NCI-H1436 treated with DMSO at 0.1 percent for 48 hours (cell line): ENCODE measurements at places on chromosomes 4 and X.

DNA sequence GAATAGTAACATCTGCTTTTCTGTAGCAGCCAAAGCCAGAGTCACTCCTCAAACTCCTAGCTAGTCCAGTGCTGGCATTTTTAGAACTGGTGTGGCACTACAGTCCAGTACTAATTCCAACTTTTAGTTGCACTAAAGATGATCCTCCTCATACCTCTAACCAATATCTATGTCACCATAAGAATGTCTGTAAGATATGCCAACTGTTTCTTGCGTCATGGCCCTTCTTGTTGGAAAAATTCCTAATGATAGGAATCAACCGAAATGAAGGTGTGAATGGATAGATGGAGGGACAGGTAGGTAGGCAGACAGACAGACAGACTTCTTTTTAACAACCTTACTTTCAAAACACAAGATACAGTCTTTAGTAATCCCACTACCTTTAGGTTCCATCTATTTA is 74.6 kb upstream of the PRSS48 start:
- DNase-seq: no peak

- no peak for DNase-seq
Measured at GRCh38 chr4:6840062-6840976, 57.8 kb downstream of the KIAA0232 start.

- DNase-seq: no peak
Measured at GRCh38 chr4:128355305-128355704, 67.7 kb upstream of the PGRMC2 start.

GRCh38 chrX:152038804-152039203 is 64.3 kb upstream of the GABRE start:
- DNase-seq: no peak

GRCh38 chrX:148498067-148498466 is 2.4 kb upstream of the AFF2 start:
- DNase-seq: no peak

DNA sequence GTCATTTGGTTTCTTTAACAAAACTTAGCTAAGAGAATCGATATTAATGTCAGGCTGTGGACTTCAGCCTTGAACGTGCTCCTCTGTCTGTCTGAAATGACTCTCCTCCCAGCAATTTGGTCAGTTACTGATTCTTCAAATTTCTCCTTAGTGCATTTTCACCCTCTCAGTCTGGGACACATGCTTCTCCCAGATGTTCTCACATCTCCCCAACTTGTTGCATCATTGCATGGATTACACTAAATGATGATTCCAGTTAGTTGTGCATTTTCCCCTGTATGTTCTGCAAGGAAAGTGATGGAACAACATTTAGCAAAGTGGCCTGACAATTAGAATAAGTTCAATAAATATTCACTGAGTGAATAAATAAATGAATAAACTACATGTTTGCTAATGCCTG is 94.4 kb downstream of the NLGN4X start:
- DNase-seq: no peak

DNA sequence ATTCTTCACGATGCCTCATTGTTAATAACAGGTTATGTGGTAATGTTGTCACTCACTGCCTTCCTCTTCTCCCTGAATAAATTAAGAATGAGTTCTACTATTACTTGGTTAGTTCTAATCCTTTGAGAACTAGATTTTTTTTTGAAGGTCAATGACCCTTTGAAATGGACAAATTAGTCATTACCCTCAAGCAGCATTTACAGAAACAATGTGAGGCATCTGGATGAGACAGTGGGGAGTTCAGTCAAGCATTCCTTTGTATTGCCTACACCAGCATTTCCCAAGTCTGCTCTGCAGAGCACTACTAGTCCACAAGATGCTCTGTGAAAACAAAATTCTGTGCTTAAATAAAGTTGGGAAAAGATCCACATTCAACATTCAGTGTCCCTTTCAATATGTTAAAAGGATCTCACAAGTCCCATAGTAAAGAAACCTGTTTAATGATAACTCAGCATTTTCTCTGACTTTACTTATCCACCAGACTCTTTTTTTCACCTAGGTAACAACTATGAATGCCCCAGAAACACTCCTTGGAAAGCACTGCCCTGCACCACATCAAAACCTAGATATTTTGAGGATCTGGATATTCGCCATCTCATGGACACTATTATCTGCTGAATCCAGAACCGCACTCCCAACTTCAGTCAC is 60.6 kb downstream of the CHRDL1 start:
- no peak for DNase-seq

GRCh38 chr4:172245516-172245915 is 432.3 kb downstream of the GALNTL6 start:
- no peak for DNase-seq

- no peak for DNase-seq
Measured at GRCh38 chrX:70087857-70088630, 25.8 kb downstream of the OTUD6A start.

DNA sequence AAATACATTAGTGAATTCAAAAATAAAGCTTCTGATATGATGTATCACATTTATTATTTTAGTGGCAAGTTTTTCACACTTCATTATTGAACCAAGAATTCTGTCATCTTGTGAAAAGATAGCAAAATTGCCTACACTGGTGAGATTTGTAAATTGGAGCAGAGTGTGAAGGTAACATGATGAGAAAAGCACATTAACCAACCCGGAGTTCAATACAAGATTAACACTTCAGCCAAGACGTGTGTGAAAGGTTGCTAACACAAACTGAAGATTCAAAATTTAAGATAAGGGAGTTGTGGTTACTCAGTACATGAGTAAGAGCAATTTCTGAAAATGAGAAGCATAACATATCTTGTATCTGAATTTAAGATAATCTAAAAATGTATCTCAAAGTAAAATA is 346.7 kb downstream of the PDHA2 start:
- DNase-seq: no peak

GRCh38 chr4:122602277-122603142 is 18.4 kb downstream of the IL21 start:
- no peak for DNase-seq

DNA sequence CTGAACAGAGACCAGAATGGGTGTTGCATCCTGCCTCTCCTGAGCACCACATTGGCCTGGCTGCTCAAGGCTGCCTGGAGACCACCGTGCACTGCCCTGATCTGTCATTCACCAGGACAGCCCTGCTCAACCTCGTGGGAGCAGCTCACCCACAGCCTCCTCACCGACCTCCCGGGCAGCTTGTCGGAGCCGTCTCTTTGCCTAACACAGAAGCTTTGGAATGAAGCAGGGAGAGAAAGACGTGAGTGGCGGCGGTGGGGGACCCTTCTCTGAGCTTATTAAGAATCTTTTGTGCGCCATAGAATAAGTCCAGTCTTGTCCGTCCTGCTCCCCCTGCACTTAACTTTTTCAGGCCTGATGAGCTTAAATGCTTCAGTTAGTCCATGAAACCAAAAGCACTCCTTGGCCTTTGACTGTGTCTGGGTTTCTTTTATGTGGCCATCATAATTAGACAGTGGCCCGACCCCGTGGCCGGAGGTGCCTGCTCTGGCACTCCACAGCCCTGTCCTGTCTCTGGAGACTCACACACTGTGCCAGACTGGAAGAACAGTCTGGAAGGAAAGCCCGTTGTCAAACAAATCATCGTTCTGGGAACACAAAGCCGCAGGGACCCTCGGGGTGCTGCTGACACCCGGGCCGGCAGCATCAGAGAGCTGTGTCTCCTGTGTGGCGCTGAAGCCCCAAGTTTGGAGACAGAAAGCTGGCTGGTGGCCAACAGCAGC is 192.8 kb downstream of the BCOR start:
- no peak for DNase-seq

- DNase-seq: no peak
Measured at GRCh38 chrX:8913655-8914409, 112.6 kb upstream of the FAM9A start.

DNA sequence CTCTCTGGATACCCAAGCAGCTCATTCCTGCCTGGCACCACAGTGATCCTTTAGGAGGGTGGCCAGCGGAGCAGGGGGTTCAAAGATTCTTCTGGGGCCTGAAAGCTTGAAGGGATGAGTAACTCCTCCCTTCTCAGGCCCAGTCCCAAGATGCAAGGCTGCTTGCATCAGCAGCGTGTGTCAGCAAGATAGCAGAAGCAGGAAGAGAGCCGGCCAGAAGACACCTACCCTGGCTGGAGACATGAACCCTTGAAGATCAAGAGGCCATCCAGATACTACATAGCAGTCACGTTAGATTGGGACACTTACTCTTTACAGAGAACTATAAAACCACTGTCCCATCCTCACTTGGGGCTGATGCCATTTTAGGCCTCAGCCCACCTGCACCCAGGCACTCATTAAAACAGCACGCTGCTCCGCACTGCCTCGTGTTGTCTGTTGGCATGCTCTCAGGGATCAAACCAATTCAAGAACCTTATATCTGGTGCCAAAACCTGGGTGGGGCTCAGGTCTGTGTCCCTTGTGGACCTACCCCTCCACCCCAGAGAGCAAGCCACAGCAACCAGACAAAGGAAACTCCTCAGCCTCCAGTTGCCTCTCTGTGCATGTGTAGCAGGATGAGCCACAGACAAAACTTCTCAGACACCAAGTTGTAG is 6.5 kb downstream of the UGT2B17 start:
- DNase-seq: no peak

DNA sequence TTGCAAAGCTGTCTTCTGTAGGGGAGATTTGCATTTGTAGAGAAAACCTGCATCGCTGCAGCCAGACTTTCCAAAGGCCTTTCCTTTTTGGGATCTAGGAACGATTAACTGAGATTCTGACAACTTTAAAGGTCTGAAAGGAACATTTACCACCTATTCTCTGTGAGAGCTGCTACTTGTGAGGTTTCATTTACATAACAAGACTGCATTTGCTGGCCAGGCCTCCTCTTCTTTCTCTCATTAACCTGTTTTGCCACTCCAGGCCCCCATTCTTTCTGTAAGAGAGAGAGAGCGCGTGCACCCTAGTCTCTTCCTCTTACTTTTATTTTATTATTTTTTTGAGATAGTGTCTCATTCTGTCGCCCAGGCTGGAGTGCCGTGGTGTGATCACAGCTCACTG is 31.6 kb downstream of the TMEM31 start:
- no peak for DNase-seq

DNA sequence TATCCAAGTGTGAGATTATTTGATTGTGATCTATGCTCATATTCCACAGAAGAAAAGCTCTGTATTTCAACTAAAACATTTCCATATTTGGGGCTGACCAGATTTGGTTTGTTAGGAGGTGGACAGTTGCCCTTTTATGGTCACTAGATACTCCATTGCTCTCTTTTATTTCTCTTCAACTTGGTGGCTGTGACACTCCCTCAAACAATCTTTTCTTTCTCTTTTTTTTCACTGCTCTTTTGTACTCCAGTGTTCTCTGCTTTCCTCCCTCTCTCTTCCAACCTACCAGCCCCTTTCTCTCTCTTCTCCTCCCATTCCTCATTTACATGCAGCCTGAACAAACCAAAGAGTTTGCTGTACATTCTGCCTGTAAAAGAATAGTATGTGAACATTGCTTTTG is 48.8 kb downstream of the RBPJ start:
- DNase-seq: no peak

- no peak for DNase-seq
Measured at GRCh38 chrX:103254171-103254824, 657 bp downstream of the TCEAL8 start.

DNA sequence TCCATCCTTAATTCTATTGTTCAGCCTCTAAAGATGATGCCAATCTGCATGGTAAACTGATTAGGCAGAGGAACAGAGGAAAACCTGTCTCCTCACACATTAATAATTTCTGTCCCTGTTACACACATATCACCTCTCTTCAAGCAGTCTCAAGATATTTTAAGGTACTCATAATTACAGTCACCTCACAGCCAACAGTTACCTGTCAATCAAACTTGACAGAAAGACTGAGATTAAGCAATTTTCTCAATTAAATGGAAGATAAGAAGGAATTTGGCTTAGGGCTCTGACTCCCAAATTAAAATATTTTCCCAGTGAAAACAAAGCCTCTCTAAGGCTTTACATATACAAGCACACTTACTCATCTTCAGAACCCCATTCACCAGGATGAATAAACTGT is 85.2 kb downstream of the MAPK10 start:
- DNase-seq: no peak

GRCh38 chrX:145936769-145937168 is 119.1 kb downstream of the SLITRK2 start:
- no peak for DNase-seq

- no peak for DNase-seq
Measured at GRCh38 chrX:43218198-43218597, 437.9 kb upstream of the MAOA start.

- DNase-seq: no peak
Measured at GRCh38 chr4:158201876-158202275, 8.4 kb upstream of the TMEM144 start.

DNA sequence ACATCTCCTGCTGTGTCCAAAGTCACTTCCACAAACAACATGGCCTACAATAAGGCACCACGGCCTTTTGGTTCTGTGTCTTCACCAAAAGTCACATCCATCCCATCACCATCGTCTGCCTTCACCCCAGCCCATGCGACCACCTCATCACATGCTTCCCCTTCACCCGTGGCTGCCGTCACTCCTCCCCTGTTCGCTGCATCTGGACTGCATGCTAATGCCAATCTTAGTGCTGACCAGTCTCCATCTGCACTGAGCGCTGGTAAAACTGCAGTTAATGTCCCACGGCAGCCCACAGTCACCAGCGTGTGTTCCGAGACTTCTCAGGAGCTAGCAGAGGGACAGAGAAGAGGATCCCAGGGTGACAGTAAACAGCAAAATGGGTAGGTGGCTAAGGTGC is 123.9 kb downstream of the PDLIM5 start:
- DNase-seq: no peak

DNA sequence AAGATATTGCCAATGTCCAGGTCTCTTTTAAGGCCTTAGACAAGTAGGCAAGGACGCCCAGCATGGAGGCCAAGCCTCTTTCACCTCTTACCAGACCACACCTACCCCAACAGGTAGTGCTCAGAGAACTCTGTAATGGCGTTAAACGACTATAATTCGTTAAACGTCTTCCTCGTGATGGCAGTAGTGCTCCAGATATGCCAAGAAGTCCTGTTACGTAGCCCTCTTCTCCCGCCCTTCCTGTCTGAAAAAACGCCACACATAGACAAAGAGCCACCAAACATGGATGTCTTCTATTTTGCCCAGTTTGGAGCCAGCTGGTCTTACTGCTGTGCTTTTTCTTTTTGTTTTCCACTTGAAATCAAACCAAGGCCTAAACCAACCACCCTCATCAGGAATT is 190.7 kb downstream of the OR13H1 start:
- DNase-seq: no peak

GRCh38 chr4:100809506-100809905 is 291.7 kb upstream of the EMCN start:
- DNase-seq: no peak

- DNase-seq: peak; percentile 11
Measured at GRCh38 chr4:79050541-79050880, 111.3 kb upstream of the PAQR3 start.

GRCh38 chr4:165699055-165699454 is 174.0 kb upstream of the TLL1 start:
- no peak for DNase-seq

DNA sequence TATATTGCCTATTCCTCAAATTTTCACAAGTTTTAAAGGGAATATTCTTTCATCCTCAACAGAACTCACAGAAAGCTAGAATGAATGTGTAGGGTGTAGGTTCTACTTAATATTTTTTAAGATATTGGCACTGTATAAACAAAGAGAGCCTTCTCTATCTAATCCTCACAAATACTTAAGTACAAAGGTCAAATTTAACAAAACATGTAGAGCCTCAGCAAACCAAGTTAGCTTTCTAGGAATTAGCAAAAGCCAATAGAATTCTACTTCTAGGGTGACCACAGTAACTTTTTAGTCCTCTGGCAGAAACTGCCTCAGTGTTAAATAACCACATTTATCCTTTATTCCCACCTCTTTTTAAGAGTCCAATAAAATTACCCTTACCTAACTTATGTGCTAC is 19.3 kb downstream of the DHX15 start:
- DNase-seq: no peak

GRCh38 chr4:7674706-7675105 is 240.0 kb upstream of the PSAPL1 start:
- DNase-seq: no peak
